ENCODE measurements at places on chromosomes 7 and 10.

- no peak for DNase-seq
Observed at GRCh38 chr7:3028071-3028757, 15.5 kb downstream of the CARD11 start.

- no peak for DNase-seq
Observed at GRCh38 chr7:92625617-92626016, 35.4 kb upstream of the FAM133B start.

GRCh38 chr10:104328896-104329710, 9.2 kb downstream of the ITPRIP start:
- DNase-seq = peak; percentile 76

DNA sequence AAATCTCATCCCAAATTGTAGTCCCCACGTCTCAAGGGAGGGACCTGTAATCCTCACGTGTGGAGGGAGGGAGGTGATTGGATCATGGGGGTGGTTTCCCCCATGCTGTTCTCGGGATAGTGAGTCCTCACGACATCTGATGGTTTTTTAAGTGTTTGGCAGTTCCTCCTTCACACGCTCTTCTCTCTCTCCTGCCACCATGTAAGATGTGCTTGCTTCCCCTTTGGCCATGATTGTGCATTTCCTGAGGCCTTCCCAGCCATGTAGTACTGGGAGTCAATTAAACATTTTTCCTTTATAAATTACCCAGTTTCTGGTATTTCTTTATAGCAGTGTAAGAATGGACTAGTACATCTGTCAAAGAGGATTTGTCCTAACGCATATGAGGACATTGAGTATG, 59.5 kb downstream of the RGS10 start:
- no peak for DNase-seq

- no peak for DNase-seq
Observed at GRCh38 chr10:92811986-92812385, 36.3 kb upstream of the EXOC6 start.

Measured in left hindlimb (tissue), 1 donor.